ENCODE measurements at places on chromosomes 12 and 14.

GRCh38 chr12:62785941-62786559 is 148.9 kb downstream of the PPM1H start:
- no peak for DNase-seq

DNA sequence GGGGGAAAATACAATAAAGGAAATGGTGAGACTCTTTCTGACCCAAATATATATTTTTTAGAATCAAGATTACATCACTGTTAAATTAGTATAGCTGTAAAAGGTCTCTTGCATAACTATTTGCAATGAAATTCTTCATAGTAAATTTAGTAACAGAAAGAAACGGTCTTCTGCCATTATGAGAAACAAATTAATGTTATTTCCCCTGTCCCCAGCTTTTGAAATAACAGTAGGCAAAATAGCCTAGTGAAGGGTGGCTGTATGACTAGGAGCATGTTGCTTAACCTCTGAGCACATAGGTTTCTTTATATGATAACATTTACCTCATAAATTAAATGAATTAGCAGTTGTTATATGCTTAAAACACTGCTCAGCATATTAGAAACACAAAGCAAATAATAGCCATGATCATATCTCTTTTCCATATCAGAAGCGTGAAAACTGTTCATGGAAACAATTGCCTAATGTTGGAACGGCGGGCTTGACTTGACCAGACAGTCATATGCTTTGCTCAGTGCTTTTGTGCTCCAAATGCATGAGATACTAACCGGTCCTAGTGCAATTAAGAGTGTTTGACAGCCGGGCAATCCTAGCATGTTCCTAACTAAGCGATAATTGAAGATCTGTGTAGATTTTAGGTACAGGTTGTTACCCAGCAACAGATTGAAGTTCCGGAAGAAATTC is 24.0 kb downstream of the BHLHE41 start:
- DNase-seq: no peak

- no peak for DNase-seq
Observed at GRCh38 chr14:63452796-63453195, 90.4 kb downstream of the PPP2R5E start.

GRCh38 chr14:71142375-71143038 is 235.2 kb downstream of the PCNX1 start:
- DNase-seq: no peak

GRCh38 chr12:109753054-109753401 is 39.4 kb downstream of the FAM222A start:
- no peak for DNase-seq

GRCh38 chr12:92740411-92740810 is 37.6 kb downstream of the PLEKHG7 start:
- no peak for DNase-seq

DNA sequence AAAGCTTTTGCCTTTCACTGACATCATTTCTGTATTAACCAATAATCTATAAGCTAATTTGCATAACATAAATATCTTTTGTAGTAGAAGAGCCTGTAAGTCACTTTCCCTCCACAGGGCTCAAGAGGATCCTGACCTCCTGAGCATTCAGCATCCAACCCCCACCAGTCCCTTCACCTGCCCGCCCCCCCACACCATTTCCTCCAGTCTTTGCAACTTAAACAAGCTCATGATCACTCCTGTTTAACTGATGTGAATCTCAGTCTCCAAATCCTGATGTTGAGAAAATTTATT is 12.0 kb upstream of the CRY1 start:
- no peak for DNase-seq

DNA sequence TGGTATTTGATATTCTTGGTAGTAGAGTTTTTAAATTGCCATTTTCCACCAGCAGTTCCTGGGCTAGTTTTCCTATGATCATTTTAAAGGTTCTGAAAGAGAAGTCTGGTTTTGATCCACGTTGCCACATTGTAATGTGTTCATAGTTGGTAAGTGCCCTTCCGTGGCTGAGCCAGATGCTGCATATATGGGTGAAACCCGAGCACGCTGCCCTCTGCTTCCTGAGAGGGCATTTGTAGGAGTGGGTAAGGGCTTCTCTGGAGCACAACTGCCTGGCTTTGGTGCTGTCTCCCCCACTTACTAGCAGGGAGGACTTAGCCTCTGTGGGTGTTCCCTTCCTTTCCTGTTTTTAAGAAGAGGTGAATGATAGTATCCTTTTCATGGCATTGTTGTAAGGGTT is 7.1 kb downstream of the SNRNP35 start:
- DNase-seq: no peak

- DNase-seq: no peak
Observed at GRCh38 chr12:52127683-52128450, 48.4 kb downstream of the SMIM41 start.

DNA sequence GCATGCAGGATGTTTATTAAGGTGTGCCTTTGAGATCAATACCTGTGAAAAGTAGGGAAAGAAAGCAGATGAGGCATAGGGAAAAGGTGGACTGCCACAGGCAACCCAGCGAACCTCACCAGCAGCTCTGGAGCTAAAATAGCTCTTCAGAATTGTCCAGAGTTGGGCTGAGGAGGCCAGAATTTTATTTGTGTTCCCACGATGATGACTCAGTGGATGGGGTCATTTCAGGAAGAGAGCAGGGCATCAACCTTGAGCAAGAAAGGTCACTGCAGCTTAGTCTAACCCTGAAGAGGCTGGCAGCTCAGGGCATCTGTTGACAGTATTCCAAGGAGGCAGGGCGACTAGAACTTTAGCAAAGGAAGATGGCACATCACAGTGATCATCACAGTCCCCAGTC is 696.1 kb downstream of the DIO2 start:
- DNase-seq: no peak

GRCh38 chr12:53105256-53105655 is 2.0 kb downstream of the SOAT2 start:
- no peak for DNase-seq

GRCh38 chr12:106080041-106080790 is 58.5 kb downstream of the NUAK1 start:
- DNase-seq: peak; percentile 30

DNA sequence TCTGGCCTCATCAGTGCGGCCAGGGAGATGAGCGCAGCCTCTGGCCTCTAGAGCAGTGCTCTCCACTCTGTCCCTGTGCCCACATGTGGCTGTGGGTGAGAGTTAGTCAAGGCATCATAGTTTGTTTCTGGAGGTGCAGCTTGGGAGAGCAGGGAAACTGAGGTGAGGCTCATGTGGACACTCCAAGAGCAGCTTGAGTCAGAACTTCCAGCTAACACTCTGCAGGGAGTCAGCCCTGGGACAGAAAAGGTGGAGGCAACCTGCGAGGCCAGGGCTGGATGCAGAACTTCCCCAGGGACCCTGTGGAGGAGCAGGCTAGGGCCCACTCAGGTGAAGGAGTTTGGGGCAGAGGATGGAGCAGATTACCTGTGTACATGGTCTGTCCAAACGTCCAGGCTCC is 10.8 kb downstream of the ISCA2 start:
- DNase-seq: no peak

DNA sequence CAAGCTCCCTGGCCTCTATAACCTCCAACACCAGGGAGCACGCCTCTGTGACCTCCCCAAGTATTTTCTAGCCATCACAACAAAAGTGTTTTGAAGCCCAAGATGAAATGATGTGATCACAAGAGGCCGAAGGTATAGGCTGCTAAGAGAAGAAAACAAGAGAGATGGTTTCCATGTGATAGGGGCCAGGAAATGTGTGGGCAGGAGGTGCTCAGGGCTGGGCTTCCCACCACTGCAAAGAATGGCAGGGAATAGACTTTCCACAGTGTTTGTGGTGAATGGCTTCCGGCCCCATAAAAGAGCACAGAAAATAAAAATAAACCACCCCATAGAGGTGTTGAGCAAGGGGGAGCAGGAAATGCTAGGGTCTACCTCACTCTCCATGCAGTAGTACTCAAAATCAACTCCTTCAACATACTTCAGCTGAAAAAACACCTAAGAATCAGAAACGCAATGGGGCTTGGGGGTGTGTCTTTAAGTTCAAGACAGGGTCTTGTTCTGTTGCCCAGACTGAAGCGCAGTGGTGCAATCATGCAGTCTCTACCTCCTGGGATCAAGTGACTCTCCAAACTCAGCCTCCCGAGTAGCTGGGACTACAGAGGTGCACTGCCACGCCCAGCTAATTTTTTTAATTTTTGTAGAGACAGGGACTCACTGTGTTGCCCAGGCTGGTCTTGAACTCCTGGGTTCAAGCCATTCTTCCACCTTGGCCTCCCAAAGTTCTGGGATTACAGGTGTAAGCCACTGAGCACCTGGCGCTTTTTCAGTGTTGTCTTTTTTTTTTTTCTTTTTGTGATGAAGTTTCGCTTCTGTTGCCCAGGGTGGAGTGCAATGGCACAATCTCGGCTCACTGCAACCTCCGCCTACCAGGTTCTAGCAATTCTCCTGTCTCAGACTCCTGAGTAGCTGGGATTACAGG is 27.1 kb downstream of the DAD1 start:
- no peak for DNase-seq

Measured in neural crest cell (in vitro differentiated cells).